NCI-H774 (cell line): ENCODE measurements at places on chromosomes 7 and 10.

DNA sequence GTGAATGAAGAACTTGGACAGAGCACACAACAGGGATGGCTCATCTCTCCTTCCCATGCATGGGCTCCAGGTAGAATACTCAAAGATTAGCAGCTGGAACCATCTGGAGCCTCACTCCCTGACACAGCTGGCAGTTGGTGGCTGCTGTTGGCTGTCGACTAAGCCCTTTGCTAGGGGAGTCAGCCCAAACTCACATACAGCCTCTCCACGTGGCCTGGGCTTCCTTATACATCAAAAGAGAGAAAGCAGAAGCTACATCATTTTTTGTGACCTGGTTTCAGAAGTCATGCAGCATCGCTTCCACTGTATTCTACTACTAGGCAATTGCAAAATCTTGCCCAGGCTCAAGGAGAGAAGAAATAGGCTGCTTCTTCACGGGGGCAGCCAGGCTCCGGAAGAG is 24.4 kb downstream of the ASNS start:
- DNase-seq, result no peak

- no peak for DNase-seq
These were observed 2.8 kb downstream of the CAMK2G start for GRCh38 chr10:73871295-73872189.

DNA sequence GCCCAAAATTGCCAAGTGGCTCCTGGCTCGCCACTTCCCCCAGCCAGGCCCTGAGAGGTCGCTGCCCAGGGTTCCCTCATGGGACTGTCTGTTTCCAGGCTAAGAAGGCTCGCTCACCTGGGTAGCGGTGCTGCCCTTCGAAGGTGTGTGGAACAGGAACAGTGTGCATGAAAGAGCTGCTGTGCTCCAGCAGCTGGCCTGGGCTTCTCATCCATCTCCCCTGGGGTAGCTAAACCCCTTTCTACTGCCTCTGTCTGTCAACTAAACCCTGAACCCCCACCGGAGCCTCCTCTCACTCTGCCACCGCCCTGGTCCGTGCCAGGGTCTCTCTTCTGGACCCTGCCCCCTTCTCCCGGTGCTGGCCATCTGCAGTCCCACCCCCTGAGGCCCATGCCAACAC is 152.9 kb downstream of the EBF3 start:
- DNase-seq, result no peak

GRCh38 chr7:149427096-149427680 is 33.7 kb downstream of the ZNF777 start:
- no peak for DNase-seq

GRCh38 chr7:117582219-117582704 is 102.4 kb downstream of the CFTR start:
- DNase-seq, result no peak
